Activated CD4-positive, alpha-beta memory T cell treated with anti-CD3 and anti-CD28 coated beads for 36 hours (primary cell): ENCODE measurements at places on chromosomes 4 and X. TPM values are rescaled to one million over a fixed set of nuclear protein-coding genes. Genes with fewer than 3 reads are reported as not detected.
A peak's percentile ranks its signal among the peaks of the same experiment; 100 is the strongest.

- no peak for DNase-seq
- H3K27ac ChIP-seq = no peak overlapping the region
- no peak overlapping the region for H3K4me3 ChIP-seq
- H3K36me3 ChIP-seq = no peaks in the 10 kb centered on the region
These were observed 8.5 kb downstream of the FRAS1 start for GRCh38 chr4:78065508-78066192.

UCHL1 gene
- 0.99 TPM for total RNA-seq

SPANXB1 gene
- not detected for total RNA-seq

DAPP1 gene
- 23.6 TPM for total RNA-seq

DNA sequence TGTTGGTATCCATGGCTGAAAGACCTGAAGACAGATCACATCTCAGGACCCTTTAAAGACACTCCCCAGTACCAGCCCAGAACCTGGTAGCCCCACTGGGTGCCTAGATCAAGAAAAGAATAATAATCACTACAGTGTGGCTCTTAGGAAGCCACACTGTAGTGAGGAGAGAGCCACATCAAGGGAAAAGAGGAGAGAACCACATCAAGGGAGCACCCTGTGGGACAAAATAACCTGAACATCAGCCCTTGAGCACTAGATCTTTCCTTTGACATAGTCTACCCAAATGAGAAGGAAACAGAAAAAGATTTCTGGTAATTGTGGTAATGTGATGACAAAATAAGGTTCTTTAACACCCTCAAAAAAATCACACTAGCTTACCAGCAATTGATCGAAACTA, 15.3 kb downstream of the RTL3 start:
- H3K27me3 ChIP-seq = no peaks in the 10 kb centered on the region
- H3K4me3 ChIP-seq = no peak overlapping the region
- H3K36me3 ChIP-seq = peaks cover 5% of the 10 kb centered on the region
- no peak for DNase-seq
- H3K4me1 ChIP-seq = peaks cover 11% of the 10 kb centered on the region

LGI2 gene
- total RNA-seq = not detected

OTC gene
- not detected for total RNA-seq

MAGEA3 gene
- total RNA-seq = not detected

DNA sequence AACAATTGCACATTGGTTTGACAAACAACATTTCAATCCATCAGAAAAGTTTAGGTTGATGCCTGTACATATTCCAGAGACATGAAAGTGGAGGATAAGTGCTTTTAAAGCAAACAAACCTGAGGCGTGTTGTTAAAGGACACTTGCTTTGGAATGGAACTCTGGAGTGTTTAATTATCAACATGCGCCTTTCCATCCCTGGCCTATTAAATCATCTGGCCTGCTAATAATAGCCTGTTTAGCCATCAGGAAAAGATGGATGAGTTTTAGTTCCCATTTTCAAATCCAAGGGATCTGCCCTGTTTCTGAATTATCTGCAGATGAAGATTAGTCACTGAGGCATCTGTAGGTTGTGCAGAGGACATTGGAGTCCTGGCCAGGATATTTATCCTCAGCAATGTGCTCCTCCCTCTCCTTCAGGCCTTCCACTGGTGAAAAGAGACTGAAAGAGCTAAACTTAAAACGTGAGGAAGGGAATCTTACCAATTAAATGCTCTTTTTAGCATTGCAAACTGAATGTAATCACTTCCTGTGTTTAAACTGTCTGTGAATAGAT, 388.9 kb downstream of the PPARGC1A start:
- H3K27me3 ChIP-seq = no peaks in the 10 kb centered on the region
- no peak overlapping the region for H3K4me3 ChIP-seq
- DNase-seq = no peak
- no peaks in the 10 kb centered on the region for H3K36me3 ChIP-seq
- H3K27ac ChIP-seq = no peak overlapping the region

MRPL1 gene
- total RNA-seq = 51.1 TPM

TRAPPC11 gene
- 29.7 TPM for total RNA-seq

F11 gene
- not detected for total RNA-seq

L1CAM gene
- 0.45 TPM for total RNA-seq

SPATA4 gene
- total RNA-seq = not detected

GRCh38 chr4:12879496-12879895, 604.6 kb downstream of the RAB28 start:
- H3K27me3 ChIP-seq = no peaks in the 10 kb centered on the region
- DNase-seq = no peak
- H3K27ac ChIP-seq = no peak overlapping the region
- H3K4me1 ChIP-seq = no peaks in the 10 kb centered on the region

PHEX gene
- total RNA-seq = 2.1 TPM

- peaks cover 51% of the 10 kb centered on the region for H3K4me1 ChIP-seq
- no peak overlapping the region for H3K27ac ChIP-seq
- peaks cover 3% of the 10 kb centered on the region for H3K36me3 ChIP-seq
- H3K4me3 ChIP-seq = no peak overlapping the region
- H3K27me3 ChIP-seq = no peaks in the 10 kb centered on the region
These were observed 91.1 kb downstream of the MSN start for GRCh38 chrX:65758505-65758904.

STBD1 gene
- total RNA-seq = 0.67 TPM

DNA sequence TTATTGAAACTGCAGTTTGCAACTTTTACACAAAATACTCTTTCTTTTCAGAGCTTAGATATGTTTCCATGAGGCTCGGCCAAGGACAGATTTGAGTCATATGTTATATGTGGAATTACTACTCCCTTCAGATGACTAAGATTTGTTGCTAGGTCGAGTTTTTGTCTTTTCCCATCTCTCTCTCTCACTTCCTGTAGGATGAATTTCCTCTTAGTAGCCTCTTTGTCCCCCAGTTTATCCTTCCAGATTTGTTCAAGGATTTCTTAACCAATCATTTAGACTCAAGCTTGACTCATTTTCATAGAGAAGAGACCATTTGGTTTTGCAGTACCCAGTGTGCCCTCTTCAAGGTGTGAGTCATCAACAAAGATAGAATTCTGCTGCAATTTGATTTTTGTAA, 209.2 kb downstream of the GLUD2 start:
- no peaks in the 10 kb centered on the region for H3K36me3 ChIP-seq
- H3K4me3 ChIP-seq = no peak overlapping the region
- H3K27ac ChIP-seq = no peak overlapping the region
- no peaks in the 10 kb centered on the region for H3K27me3 ChIP-seq
- peaks cover 14% of the 10 kb centered on the region for H3K4me1 ChIP-seq

GRCh38 chr4:39106011-39106410, 44.0 kb downstream of the KLHL5 start:
- no peak overlapping the region for H3K27ac ChIP-seq
- no peak overlapping the region for H3K4me3 ChIP-seq
- no peaks in the 10 kb centered on the region for H3K4me1 ChIP-seq
- DNase-seq = no peak
- no peaks in the 10 kb centered on the region for H3K27me3 ChIP-seq

DNA sequence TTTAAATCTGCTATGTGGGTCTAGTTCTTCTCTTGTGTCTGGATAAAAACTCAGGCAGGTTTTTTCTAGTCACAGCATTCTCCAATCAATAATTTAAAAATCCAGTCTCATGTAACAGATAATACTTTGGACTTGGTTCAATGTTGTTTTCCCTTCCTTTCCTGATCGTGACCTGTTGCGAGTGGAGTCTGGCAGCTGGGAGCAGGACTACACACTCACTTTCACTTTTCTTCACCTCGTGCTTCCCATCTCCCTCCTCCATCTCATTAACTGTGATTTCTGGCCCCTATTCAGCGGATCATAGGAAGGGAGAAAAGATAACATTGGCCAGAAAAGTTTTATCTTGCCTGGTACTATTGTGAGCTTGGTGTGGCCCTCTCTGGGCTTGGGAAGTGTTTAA, 96.6 kb upstream of the GATB start:
- H3K27me3 ChIP-seq = no peaks in the 10 kb centered on the region
- H3K27ac ChIP-seq = no peak overlapping the region
- H3K36me3 ChIP-seq = no peaks in the 10 kb centered on the region

GRCh38 chr4:101527188-101527587, 179.9 kb upstream of the PPP3CA start:
- peak overlapping the region; percentile 30 for H3K27ac ChIP-seq
- peaks cover 38% of the 10 kb centered on the region for H3K27me3 ChIP-seq
- peaks cover 20% of the 10 kb centered on the region for H3K4me1 ChIP-seq
- peak overlapping the region; percentile 12 for H3K4me3 ChIP-seq

- no peaks in the 10 kb centered on the region for H3K4me1 ChIP-seq
- H3K4me3 ChIP-seq = no peak overlapping the region
- H3K27ac ChIP-seq = no peak overlapping the region
- H3K27me3 ChIP-seq = no peaks in the 10 kb centered on the region
- DNase-seq = no peak
These were observed 66.2 kb upstream of the SLC7A11 start for GRCh38 chr4:138308356-138308755.

TCP11X2 gene
- not detected for total RNA-seq

SULT1B1 gene
- 0.76 TPM for total RNA-seq
